Stimulated activated CD8-positive, alpha-beta memory T cell treated with anti-CD3 and anti-CD28 coated beads, Interleukin-4, amount 100 ng/mL, for 1 hour (primary cell): ENCODE measurements at places on chromosomes 1 and 21.

DNA sequence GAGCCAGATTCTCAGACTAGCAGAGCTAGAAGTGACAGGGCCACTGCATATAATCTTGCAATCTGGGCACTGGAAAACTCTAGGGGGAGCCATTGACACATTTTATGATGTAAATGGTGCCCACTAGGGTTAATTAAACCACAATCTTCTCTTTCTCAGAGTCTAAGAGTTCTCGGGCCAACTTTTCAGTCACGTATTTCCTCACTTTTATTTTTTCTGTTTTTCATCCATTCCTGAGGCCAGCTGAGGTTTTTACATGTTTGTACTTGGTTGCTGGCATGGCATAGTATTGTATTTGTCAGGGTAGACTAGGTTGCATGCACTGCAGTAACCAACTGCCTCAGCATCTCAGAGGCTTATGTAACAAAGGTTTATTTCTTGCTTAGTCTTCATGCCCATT lies 138.2 kb downstream of the ZNF326 start:
- DNase-seq = no peak

DNA sequence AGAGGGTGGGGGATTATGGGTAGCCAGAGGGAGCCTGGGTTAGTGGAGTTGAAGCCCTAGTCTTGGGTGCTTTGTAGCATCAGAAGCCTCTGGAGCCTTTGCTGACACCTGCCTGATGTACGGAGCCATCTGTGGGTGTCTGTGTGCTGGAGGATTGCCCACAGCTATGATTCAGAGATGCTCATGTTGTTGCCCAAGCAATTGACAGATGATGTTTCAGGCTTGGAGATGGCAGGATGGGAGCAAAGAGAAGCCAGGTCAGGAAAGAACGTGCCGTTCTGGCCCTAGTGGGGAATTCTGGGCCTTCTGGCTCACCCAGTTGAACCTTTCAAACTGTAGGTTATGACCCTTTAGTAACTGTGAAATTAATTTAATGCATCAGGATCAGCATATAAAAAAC lies 27.6 kb downstream of the COQ8A start:
- no peak for DNase-seq

GRCh38 chr1:200306944-200307754 lies 102.7 kb downstream of the ZNF281 start:
- no peak for DNase-seq

GRCh38 chr1:219185486-219186117 lies 11.9 kb downstream of the LYPLAL1 start:
- no peak for DNase-seq

- no peak for DNase-seq
Measured at GRCh38 chr1:41639332-41639936, 155.0 kb upstream of the EDN2 start.

- no peak for DNase-seq
Measured at GRCh38 chr21:17550671-17551308, 37.9 kb downstream of the CXADR start.

DNA sequence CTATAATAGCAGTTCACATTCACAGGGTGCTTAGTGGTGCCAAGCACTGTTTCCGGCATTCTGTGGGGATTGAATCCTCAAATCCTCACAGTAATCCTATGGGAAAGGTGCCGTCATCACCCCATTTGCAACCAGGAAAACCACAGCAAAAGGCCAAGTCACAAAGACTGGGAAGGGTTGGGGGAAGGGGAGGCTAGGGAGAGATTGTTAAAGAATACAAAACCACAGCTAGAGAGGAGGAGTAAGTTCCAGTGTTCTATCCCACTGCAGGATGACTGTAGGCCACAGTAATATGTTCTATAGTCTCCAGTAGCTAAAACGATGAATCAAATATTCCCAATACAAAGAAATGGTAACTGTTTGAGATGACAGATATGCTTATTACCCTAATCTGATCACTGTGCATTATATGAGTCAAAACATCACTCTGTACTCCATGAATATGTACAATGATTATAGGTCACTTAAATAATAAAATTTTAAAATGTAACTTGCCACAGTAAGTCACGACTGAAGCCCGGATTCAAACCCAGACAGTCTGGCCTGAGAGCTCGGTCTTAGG lies 256.8 kb downstream of the TOMM20 start:
- DNase-seq = no peak

- no peak for DNase-seq
Measured at GRCh38 chr1:52571783-52572182, 18.9 kb upstream of the TUT4 start.

DNA sequence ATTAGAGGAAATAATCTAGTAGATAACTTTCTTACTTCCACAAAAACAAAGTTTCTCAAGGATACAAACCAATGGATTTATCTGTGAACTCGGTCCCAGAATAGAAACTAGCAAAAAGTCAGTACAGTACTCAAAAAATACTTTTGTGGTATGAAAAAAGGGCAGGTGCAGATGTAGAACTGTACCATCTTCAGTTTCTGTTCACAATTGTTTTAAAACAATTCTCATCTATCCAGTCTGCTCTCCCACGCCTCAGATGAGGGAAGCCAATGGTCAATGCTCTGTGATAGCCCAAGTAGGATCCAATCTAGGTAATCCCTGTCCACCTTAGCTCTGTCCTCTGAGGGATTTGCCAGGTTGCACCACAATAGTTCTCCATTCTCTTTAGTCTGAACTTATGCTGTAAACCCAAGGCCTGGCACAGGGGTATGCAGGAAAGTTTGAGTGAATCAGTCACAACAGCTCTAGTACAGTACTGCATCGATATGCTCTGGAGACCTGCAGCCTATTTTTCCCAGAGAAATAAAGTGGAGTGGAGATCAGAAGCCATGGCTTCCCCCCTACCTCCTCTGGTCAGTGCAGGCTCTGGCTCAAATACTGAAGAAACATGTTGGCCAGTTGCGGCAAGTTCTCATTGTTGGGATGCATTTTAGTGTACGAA lies 1.4 kb downstream of the KTI12 start:
- no peak for DNase-seq

DNA sequence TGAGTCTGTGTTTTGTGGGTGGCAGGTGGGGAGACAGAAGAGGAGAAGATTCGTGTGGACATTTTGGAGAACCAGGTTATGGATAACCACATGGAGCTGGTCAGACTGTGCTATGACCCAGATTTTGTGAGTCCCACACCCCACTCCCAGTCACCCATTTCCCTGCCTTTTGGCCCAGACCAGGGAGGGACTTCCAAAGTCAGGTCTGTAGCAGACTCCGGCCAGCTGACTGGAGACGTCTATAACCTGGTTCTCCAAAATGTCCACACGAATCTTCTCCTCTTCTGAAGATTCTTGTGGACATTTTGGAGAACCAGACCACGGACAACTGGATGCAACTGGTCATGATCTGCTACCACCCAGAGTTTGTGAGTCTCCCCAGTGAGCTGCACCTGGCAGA lies 1.6 kb downstream of the GSTM5 start:
- DNase-seq = no peak

- no peak for DNase-seq
Measured at GRCh38 chr21:45259206-45259840, 28.4 kb downstream of the POFUT2 start.

GRCh38 chr1:32454726-32455125 lies 10.1 kb upstream of the ZBTB8B start:
- no peak for DNase-seq

DNA sequence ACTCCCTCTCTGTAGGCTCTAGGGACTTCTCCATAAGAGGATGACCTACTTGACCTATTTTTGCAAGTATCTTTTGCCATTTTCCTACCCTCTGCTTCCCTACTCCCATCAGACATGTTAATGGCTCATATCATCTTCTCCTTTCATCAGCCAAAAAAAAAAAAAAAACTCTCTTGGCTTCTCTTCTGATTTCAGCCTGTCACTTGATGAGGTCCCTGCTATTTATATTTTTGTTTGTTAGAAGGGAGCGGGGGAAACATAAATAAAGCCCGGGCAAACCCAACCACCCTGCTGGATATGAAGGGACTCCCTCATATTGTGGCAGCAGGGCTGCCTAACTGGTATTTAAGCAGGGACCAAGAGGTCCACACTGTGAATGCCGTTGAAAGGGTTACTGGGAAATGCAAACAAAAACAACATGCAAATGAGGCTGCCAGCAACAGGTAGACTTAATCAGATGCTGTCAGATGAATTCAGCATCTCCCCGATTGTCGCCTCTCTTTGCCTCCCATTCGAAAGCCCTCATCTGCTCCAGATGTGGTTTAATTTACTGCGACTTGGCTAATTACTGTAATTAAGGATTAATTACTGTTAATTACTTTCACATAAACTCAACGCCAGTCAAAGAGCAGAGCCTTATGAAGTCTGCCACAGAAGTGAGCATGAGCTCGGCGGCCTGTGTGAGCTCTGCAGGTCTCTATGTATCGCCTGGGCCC lies 172.3 kb downstream of the PBX1 start:
- DNase-seq = no peak

- no peak for DNase-seq
Measured at GRCh38 chr1:237269938-237270337, 228.0 kb downstream of the RYR2 start.

GRCh38 chr1:66035616-66036245 lies 243.0 kb downstream of the PDE4B start:
- no peak for DNase-seq
